Activated naive CD4-positive, alpha-beta T cell treated with anti-CD3 and anti-CD28 coated beads, Interleukin-2, amount 10 ng/mL, durations not matched to agents 5 hours and 36 hours (primary cell): ENCODE measurements at places on chromosomes 4 and X. TPM values are rescaled to one million over a fixed set of nuclear protein-coding genes. Genes with fewer than 3 reads are reported as not detected.

The ACSL4 gene
- total RNA-seq, result 36.2 TPM

The MAGED4 gene
- total RNA-seq, result not detected

The ARL9 gene
- total RNA-seq, result 0.20 TPM

The CYLC1 gene
- total RNA-seq, result not detected

The KCNIP4 gene
- not detected for total RNA-seq

The DDX60 gene
- total RNA-seq, result 30.9 TPM

The SUV39H1 gene
- total RNA-seq, result 24.2 TPM

The RFC1 gene
- total RNA-seq, result 64.7 TPM

The PPP4R3C gene
- total RNA-seq, result not detected

The NEK1 gene
- total RNA-seq, result 12.6 TPM

The ARMCX2 gene
- 2.7 TPM for total RNA-seq

The FATE1 gene
- not detected for total RNA-seq

The SLC9A7 gene
- total RNA-seq, result 5.1 TPM

The NUP62CL gene
- 2.4 TPM for total RNA-seq

The MEPE gene
- total RNA-seq, result not detected

The ARSH gene
- total RNA-seq, result not detected

The ITIH6 gene
- total RNA-seq, result not detected

The TENM3 gene
- total RNA-seq, result not detected

The LRRC66 gene
- 0.12 TPM for total RNA-seq

The H2BW2 gene
- not detected for total RNA-seq
